ENCODE measurements at places on chromosomes 1 and 21.

- DNase-seq = peak; percentile 59
Measured at GRCh38 chr1:184075055-184076029, 23.8 kb downstream of the TSEN15 start.

- peak; percentile 58 for DNase-seq
Measured at GRCh38 chr1:48530727-48531351, 58.8 kb upstream of the SPATA6 start.

DNA sequence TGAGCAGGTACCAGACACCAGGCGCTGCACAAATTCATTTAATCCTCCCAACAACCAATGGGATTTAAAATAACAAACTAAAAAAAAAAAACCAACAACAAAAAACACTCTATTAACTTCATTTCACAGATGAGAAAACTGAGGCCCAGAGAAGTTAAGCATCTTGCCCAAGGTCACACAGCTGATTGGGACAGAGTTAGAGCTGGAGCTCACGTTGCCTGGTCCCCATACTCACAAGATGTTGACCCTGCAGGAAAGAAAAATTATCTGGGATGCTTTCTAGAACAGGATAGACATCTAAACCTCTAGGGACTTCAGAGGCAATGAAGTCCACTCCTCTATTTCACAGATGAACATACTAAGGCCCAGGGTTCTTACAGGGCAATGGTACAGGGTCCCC lies 175.3 kb downstream of the PSMG1 start:
- no peak for DNase-seq

DNA sequence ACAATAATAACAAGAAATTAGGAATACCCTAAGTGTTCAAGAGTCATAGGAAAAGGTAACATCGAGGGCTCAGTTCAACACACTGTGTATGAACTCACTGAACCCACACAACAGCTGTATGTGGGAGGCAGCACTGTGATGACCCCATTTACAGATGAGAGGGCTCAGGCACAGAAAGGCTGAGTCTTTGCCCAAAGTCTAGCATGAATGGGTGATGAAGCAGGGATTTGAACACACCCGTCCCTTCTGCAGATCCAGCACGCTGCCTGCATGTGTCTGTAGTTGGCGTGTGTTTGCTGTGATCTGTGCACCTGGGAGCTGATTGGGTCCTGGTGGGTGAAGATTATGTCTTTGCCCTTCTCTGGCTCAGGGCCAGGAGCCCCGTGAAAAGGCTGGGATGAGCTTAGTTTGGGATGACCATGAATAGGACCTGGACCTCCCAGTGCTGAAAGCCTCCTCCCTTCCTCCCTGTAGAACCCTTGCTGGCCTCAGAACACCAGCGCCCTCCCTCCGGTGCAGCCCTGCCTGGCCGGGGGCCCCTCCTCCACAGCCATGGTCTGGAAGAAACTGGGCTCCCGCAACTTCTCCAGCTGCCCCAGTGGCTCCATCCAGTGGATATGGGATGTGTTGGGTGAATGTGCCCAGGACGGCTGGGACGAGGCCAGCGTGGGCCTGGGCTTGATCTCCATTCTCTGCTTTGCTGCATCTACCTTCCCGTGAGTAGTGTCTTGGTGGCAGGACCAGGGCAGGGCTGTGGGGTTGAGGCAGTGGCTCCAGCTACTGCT lies 5.2 kb downstream of the SLC66A1 start:
- no peak for DNase-seq

DNA sequence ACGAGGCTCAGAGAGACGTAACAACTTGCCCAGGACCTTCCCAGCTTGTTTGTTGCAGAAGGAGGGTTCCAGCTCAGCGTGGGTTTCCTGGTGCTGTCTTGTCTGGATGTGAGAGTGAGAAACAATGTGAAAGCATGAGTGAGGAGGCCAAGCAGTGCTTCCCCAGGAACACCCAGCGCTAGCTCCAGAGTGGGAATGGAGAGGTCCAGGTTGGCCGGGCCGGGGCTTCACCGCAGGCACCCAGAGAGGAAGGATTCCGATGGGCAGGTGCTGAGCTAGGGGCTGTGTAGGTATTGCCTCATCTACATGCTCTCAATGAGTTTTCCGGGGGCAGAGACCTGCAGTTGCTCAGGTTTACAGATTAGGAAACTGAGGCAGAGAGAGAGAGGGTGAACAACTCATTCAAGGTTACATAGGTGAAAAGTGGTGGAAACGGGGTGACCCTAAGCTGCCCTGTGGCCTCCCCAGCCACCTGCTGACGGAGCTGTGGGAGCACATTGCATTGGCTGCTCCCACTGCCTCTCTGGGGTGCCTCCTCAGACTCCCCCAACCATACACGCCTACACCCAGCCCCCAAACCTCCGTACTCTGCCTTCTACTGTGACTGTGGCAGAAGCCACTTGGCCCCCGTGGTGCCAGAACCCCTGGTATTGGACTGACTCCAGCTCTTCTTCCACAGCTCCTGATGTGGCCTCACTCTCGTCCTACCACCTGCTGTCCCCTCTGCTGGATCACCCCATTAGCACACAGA lies 51.2 kb downstream of the B3GALT5 start:
- DNase-seq = no peak

DNA sequence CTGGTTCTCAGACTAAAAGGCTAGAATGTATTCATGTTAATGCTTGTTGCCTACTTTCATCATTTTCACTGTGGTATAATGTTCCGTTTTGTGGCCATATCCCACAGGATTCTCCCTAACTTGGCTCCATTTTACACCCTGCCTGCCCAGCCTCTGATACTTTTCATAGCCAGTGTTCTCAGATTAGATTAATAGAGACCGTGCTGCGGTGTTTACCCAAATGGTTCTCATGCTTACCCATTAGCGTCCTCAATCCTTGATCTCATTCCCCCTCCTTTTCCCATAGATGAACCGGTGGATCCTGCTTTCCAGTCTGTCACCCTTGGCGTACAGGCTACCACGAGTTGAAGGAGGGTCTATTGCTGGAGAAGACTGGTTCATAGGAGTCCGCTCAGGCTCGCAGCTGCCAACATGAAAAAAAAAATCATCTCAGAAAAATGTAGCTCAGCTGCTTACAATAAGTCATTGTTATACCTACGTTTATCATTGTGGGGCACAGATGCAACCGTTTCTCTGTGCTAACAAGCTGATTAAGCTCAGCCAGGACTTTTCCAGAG lies 78.7 kb downstream of the SETD4 start:
- peak; percentile 40 for DNase-seq

DNA sequence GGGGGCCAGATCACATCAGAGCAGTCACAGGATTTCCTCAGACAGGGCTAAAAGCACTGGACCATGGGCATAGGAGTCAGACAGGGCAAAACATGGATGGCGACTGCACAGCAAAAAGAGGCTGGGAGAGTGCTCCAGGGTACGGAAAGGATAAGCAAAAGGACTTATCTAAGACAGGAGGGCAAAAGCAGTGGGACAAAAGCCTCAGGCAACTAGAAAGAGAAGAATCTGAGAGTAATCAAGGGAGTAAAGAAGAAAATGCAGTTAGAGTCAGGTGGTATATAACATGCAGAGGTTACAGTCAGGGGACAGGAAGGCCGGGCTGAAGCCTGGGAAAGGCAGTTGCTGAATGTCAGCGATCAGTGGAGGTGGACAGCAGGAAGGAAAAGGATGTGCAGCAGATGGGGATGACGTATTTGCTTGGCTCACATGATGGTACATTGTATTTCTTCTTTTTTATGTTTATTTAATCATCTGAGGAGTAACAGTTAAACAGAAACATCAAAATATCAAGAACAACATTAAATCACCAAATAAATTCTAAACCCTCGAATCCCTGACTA lies 63.1 kb upstream of the CNN3 start:
- DNase-seq = no peak

DNA sequence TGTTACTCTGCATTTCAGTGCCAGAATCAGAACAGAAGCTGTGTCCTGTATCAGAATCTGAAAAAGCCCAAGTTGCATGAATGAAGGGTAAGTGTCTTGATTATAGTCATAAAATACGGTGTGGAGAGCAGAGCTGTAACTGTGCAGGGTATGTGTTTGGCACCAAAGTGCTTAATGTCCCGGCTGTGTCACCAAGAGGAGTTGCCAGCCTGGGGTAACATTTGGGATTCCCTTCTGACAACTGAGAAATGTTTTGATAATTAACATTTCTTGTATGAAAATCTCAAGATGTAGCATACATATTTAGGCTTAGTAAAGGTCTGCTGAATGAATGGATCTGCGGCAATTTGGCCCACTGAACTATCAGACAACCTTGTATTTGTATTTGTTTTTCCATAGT lies 33.3 kb downstream of the AKNAD1 start:
- DNase-seq = no peak

DNA sequence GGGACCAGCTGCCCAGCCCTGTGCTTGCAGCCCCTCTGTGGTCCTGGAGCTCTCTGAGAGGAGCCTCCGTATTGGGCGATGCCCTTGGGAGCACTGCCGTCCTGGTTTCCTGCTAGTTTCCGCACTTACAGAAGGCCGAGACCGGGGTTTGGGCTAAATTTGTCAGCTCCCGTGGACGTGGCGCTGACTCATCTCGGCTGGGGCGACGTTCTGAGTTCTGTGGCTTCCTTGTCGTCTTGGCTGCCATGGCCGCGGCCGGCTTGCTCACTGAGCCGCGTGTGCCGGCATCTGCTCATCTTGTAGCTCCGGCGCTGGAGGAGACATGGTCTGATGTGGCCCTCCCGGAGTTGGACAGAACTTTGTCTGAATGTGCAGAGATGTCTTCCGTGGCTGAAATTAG lies 64.9 kb downstream of the PCNT start:
- DNase-seq = no peak

- no peak for DNase-seq
Measured at GRCh38 chr1:61452176-61453035, 272.5 kb downstream of the TM2D1 start.

GRCh38 chr1:76577525-76578185 lies 289.6 kb upstream of the ST6GALNAC5 start:
- DNase-seq = no peak

DNA sequence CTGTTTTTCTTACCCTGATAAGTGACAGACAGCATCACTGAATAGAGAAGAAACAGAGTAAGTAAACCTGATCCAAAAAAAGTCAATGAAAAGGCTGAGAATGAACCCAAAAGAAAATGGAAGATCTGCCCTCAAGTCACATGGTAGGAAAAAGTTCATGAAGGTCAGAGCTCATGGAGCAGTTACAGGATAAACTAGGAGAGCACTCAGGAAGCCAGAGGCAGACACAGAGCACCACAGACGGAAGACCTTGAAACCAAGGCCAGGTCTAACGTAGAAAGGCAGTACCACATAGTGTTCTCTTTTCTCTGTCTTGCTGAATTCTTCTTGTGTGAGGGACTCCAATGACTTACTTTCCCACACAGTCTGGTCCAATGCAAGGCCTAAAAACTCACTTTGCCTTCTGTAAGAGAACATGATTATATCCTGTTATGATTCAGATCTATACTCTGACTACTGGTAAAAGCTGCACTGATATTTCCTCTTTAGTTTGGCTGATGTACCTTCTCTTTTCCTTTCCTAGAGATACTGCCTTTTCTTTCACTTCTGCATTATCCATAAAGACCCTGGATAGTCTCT lies 40.8 kb downstream of the RTCA start:
- DNase-seq = no peak

GRCh38 chr1:4175566-4176405 lies 275.7 kb upstream of the C1orf174 start:
- DNase-seq = no peak

DNA sequence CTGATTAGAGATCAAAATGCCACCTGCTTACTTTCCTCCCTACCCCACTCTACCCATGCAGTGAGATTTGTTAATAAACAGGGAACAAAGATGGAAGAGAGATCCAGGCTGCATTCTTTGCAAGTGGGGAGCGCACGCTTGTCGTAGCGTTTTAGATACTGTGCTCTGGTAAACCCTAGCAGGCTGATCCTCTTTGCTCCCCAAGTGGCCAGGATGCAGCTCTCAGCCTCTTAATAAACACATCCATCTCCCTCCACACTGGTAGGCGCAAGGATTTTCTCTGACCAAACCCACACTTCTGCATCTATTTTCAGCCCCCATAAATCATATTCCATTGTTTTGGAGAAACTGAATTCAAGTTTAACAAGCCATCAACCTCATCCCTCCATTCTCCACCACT lies 2.9 kb downstream of the PGBD5 start:
- DNase-seq = no peak

DNA sequence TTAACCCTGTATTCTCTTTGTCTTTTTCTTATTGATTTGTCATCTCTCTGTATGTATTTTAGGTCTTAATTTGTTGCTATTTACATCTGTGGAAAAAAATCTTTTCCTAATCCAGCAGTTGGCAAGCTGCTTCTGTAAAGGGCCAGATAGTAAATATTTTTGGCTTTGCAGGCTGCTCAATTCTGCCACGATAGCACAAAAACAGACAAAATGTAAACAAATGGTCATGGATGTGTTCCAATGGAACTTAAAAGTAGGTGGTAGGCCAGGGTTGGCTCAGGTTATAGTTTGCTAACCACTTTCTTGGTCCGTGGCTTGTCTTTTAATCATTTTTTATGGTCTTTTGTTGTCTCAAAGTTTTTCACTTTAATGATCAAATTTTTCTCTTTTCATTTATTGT lies 371.8 kb downstream of the HHAT start:
- DNase-seq = peak; percentile 51

- no peak for DNase-seq
Measured at GRCh38 chr21:44938772-44939531, 877 bp upstream of the SLX9 start.

GRCh38 chr1:26831546-26832248 lies 5.2 kb downstream of the ZDHHC18 start:
- DNase-seq = no peak

DNA sequence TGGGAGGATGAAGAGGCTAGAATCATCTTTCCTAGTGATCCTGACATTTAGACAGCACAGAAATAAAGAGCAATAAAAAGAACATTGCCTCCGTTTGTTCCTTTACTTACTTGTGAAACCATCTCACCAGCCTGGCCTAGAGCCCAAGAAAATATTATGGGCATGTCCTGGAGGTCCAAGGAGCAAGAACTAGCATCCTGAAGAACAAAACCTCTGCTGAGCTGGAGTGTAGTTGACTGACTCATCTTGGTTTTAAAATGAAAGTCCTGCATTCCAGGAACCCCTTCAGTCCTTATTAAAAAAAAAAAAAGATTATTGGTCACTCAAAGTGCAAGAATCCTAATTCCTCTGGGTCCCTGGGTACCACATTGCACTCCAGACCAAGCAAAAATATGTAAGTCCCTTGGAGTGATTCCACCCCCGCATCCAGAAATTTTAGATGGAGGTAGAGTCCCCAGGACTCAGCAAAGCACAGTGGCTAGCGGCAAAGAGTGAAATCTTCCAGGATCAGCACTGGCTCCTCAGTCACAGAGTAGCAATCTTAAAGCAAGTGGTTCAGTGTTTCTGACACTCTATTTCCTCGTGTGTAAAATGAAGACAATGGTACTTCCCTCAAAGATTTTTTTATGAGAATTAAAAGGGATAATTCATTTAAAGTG lies 7.0 kb downstream of the SMCP start:
- no peak for DNase-seq

- no peak for DNase-seq
Measured at GRCh38 chr1:73366734-73367413, 831.1 kb downstream of the LRRIQ3 start.

DNA sequence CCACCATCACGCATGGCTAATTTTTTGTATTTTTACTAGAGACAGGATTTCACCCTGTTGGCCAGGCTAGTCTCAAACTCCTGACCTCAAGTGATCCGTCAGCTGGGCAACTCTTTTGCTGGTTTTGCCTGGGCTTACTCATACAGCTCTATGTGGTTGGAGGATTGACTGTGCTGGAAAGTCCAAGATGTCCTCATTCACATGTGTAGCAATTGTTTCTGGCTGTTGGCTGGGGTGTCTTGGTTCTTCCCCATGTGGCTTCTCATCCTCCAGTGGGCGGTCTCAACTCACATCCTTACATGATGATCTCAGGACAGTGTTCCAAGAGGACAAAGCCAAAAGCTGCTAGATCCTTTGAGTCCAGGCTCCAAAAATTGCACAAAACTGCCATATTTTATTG lies 53.3 kb downstream of the TEX35 start:
- no peak for DNase-seq
